ENCODE measurements at places on chromosomes 1 and 21.

DNA sequence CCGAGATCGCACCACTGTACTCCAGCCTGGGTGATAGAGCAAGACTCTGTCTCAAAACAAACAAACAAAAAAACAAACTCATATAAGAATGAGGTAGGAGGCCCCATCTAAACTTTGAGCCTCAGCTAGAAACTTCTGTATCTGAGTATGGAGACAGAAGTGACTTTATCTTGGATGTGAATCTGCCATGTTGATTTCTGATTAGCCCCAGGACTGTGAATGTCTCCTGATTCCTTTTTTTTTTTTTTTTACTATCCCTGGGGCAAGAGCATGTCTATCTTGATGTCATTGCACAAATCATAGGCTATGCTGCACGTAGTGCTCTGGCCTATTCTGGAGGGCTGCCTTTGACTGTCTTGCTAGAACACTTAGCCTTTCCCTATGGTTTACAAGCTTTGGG, 211.0 kb downstream of the PTPRU start:
- DNase-seq = no peak

- peak; percentile 49 for DNase-seq
Observed at GRCh38 chr1:95095833-95096217, 21.3 kb upstream of the TLCD4 start.

- peak; percentile 62 for DNase-seq
Observed at GRCh38 chr1:167708940-167709389, 12.8 kb upstream of the MPZL1 start.

DNA sequence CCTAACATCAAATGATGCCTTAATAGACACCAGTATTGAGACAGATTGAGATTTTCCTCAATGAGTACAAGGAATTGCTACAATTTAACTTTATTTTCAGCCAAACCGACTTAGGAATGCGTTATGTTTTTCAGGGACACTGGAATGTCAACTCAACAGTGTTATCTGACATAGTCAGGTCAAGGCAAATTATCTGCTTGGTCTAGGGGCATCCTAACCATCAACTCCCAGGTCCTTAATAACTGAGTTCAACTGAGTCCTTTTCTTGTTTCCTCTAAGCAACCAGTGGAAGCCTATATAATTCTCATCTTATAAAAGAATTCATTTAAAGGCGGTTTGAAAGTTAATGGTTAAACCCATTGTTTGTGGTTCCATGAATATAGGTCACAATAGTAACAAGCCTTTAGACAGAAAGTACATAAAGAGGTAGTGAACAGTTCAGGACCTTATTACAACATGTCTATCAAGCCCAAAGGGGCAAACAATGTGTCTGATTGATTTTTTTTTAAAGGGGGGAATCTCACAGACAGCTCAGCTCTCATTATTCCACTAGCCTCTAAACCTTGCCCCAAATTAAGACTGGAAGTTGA, 32.3 kb upstream of the NR5A2 start:
- DNase-seq = no peak

DNA sequence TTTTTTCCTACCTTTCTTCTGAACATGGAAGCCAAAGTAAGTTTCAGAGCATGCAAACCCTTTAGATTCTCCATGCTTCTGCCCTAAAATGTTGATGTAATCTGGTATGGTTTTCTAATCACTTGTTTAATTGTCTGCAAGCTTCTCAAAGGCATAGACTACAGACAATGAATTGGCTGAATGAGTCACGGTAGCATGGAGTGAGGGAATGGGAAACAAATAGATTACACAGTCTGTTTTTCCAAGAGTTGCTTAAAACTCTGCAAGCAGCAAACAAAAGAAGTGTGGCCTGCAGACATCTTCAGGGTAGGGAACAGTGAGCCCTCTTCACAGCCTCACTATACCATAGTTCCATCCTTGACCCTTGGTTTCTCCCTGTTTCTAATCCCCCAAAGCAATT, 326.0 kb downstream of the BARHL2 start:
- no peak for DNase-seq

DNA sequence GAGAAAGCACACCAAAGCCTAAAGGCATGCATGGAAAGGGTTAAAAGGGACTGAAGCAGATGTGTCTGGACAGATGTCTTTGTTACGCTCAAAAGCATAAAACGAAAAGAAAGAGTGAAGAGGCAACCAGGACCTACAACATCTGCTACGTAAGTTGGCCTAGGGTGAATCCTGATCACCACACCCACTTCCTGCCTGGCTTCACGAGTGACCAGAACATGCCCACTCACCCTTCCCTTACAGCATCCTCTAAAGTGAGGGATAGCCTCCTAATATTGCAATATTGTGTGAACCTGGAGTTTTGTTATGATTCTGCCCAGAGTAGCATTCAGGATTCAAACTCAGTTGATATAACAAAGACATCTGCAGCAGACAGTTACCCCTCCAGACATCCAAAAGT, 10.6 kb upstream of the OLIG2 start:
- DNase-seq = no peak

DNA sequence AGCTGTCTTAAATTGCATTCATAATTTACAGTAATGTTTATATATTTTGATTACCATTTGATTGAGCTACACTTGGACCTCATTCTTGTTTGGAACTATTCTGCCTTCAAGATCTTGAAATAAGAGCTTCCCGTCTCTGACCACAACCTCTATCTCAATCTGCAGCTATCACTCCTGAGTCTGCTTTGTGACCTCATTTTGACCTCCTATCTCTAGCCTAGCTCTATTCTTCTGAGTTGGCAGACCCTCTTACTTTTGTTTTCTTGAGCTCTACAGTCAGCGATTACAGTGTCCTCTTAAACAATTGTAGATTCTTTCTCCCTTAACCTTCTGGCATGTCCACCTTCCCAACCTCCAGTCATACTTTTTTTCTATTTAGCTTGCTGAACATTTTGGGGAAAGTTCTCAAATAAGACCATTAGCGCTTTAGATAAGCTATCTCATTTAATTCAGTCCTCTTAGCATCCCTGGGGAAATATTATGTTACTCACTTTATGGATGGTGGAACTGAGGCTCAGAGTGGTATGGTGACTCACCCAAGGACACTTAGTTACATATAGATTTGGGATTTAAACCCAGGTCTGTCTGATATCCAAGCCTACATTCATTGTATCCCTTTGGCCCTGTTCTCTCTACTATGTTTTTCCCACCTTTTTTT, 19.1 kb downstream of the RPAP2 start:
- no peak for DNase-seq

DNA sequence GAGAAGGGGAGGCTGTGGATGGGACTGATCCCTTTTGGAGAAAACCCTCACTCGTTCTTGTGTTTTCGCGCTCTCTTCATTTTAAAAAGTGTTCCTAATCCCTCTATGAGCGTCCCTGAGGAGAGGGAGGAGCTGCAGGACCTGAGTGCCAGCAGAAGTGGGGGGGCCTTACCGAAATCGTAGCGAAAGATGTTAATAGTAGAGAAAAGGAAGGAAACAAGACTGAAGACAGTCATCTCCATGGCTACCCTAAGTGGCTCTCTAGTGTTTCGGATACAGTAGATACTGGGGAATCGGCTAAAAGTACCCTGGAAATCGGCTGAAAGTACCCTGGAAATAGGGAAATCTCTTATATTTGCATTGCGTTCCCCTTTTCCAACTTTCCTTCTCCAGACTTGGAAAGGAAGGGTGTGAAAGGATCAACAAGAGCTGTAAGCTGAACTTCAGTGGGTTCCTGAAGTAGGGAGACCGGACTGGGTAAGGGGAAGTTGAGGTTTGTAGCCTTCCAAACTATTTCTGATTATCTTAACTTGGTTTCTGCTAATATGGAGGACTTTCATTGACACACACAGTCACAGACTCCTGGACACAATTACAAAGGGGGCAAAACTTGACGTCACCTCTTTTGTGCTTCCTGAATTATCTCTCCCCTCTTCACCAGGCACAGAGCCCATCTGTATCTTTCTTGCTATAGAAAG, 486 bp upstream of the DSTYK start:
- no peak for DNase-seq

DNA sequence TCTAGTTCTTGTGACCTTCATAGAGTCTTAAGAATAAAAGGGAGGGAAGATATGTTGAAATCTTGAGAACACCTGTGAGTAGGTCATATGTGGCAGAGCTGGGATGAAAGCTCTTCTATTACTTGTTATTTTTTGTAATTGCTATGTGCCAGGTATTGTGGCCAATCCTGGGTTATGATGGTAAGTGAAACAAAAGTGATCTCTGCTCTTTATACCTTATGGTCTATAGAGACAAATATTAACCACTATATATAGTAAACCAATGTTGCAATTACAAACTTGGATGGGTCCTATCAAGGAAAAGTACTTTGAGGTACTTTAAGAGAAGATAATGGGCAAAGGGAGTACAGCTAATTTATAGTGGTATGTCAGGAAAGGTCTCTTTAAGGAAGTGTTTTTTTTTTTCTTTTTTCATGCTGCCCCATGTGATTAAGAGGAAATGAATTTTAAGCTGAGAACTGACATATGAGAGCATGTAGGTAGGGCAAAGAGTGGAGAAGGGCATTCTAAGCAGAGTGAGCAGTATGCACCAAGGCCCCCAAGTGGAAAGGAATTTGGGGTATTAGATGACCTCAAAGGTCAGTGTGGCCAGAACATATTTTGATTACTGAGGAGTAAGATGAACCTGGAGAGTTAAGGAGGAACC, 43.3 kb downstream of the POU2F1 start:
- no peak for DNase-seq

- DNase-seq = no peak
Observed at GRCh38 chr1:227299241-227299627, 19.1 kb downstream of the CDC42BPA start.

DNA sequence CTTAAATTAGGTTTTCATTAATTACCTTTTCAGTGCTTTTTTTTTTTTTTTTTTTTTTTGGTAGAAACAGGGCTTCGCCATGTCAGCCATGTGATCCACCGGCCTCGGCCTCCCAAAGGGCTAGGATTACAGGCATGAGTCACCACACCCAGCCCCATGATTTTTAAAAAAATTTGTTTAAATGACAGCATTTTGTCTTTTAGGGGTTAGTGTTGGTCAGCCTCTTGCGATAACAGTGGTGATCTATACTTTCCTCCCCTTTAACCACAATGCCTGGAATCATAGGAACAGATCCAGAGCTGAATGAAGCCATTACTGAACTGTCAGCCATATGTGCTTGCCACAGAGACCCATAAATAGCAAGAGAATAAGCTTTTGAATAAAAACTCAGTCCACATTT, 73.9 kb downstream of the CACHD1 start:
- DNase-seq = no peak

DNA sequence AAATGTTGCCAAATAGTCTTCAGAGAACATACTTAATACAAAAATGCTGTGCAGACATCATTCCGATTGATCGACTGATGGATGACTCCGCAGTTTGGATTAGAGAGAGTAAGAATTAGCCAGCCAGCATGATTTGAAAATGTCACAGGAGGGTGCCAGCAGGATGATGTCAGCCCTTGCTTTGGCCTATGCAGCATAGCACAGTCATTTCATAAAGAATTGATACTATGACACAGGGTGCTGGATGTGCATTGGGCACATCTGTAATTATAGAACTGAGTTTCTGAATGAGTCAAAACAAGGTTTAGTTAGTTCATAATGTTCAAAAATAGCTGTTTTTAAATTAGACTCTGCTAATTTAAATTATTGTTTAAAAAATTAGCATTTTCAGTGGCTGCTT, 21.6 kb upstream of the TRAF5 start:
- DNase-seq = peak; percentile 44

- DNase-seq = no peak
Observed at GRCh38 chr1:118947790-118948189, 40.4 kb downstream of the TBX15 start.

GRCh38 chr1:236089046-236089773, 24.3 kb upstream of the NID1 start:
- no peak for DNase-seq

Measured in GM06990 (cell line).